ENCODE measurements at places on chromosomes 16 and 17. TPM values are rescaled to one million over a fixed set of nuclear protein-coding genes. Genes with fewer than 3 reads are reported as not detected.
A peak's percentile ranks its signal among the peaks of the same experiment; 100 is the strongest.

Gene RCVRN
- total RNA-seq: not detected

Gene CLEC3A
- total RNA-seq: not detected

Gene PRRT2
- 8.8 TPM for total RNA-seq

- peak; percentile 83 for DNase-seq
- H3K4me3 ChIP-seq: peak overlapping the region; percentile 55
- H3K27ac ChIP-seq: no peak overlapping the region
- peaks cover 39% of the 10 kb centered on the region for H3K4me1 ChIP-seq
- no peaks in the 10 kb centered on the region for H3K36me3 ChIP-seq
Observed at GRCh38 chr17:21463779-21464407, 87.7 kb downstream of the KCNJ12 start.

GRCh38 chr17:77810536-77810935 is 148.0 kb upstream of the TNRC6C start:
- H3K27ac ChIP-seq: no peak overlapping the region
- H3K36me3 ChIP-seq: no peaks in the 10 kb centered on the region
- no peak for DNase-seq

GRCh38 chr16:23072084-23072599 is 77.1 kb downstream of the USP31 start:
- H3K4me3 ChIP-seq: no peak overlapping the region
- H3K27ac ChIP-seq: no peak overlapping the region
- H3K27me3 ChIP-seq: no peaks in the 10 kb centered on the region
- DNase-seq: no peak
- H3K4me1 ChIP-seq: peaks cover 9% of the 10 kb centered on the region

Gene PRR15L
- total RNA-seq: not detected

GRCh38 chr16:68131813-68132706 is 46.9 kb downstream of the NFATC3 start:
- no peak for DNase-seq
- H3K27ac ChIP-seq: no peak overlapping the region
- H3K4me1 ChIP-seq: peaks cover 31% of the 10 kb centered on the region
- H3K4me3 ChIP-seq: no peak overlapping the region
- H3K27me3 ChIP-seq: no peaks in the 10 kb centered on the region
- peaks cover 24% of the 10 kb centered on the region for H3K36me3 ChIP-seq

DNA sequence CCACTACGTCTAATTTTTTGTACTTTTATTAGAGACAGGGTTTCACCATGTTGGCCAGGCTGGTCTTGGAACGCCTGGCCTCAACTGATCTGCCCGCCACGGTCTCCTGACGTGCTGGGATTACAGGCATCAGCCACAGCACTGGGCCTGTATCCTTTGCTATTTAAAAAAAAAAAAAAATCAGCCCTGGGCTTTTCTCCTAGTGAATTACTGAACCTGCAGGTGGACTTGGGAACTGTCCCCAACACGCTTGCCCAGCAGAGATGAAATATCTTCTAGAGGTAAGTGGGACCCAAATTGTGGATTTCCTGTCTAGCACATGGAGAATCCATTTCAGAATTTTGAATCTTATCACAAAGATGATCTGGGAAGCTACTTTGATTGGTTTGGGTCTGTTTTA is 14.8 kb downstream of the CNOT1 start:
- H3K27ac ChIP-seq: peak overlapping the region; percentile 47
- H3K36me3 ChIP-seq: peaks cover 10% of the 10 kb centered on the region
- peaks cover 12% of the 10 kb centered on the region for H3K4me1 ChIP-seq
- H3K27me3 ChIP-seq: no peaks in the 10 kb centered on the region
- no peak for DNase-seq

- peaks cover 56% of the 10 kb centered on the region for H3K4me1 ChIP-seq
- no peak for DNase-seq
- H3K36me3 ChIP-seq: peaks cover 11% of the 10 kb centered on the region
- no peaks in the 10 kb centered on the region for H3K27me3 ChIP-seq
Observed at GRCh38 chr17:37605813-37606505, 3.3 kb downstream of the SYNRG start.

DNA sequence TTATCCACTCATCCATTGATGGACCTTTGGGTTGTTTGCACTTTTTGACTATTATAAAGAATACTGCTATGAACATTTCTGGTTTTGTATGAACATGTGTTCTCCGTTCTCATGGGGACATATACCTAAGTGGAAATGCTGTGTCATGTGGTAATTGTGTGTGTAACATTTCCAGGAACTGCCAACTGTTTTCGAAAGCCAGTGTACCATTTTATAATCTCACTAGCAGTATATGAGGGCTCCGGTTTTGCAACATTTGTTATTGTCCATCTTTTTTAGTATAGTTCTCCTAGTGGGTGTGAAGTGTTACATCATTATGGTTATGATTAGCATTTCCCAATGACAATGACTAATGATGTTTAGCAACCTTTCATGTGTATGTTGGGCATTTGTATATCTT is 5.1 kb upstream of the TRIM25 start:
- H3K36me3 ChIP-seq: no peaks in the 10 kb centered on the region
- H3K27ac ChIP-seq: no peak overlapping the region
- no peaks in the 10 kb centered on the region for H3K27me3 ChIP-seq
- DNase-seq: no peak

Gene CCL4
- total RNA-seq: not detected

- no peaks in the 10 kb centered on the region for H3K36me3 ChIP-seq
- H3K27me3 ChIP-seq: peaks cover 19% of the 10 kb centered on the region
- no peak overlapping the region for H3K4me3 ChIP-seq
- no peak overlapping the region for H3K27ac ChIP-seq
- no peaks in the 10 kb centered on the region for H3K4me1 ChIP-seq
Observed at GRCh38 chr16:82358606-82359221, 188.7 kb upstream of the MPHOSPH6 start.

DNA sequence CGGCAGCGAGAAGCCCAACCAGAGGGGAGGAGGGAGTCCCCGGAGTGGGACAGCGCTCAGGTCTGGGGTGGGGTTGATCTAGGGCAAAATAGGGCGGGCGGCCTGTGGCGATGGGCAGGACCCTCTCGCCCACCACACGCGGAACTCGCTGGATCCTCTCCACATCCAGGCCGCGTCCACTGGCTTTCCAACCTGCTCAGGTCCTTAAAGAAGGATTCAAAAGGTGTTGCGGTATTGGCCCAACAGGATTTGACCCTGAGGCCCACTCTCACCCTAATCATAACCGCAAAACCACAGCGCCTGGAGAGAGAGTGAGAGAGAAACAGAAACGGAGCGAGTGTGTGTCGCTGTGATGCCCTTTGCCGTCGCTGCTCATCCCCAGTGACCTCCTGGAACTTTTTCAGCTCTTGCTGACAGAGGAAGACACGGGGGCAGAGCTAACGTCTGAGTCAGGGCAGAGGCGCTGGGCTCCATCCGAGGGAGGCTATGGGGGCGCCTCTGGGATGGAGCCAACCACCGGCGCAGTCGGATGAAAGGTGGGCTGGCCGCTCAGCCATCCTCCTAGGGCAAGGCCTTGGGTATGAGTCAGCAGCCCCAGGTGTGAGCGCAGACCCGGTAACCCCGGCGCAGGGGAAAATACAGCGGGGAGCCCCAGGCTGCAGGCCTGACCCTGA is 16.7 kb upstream of the OR1F1 start:
- no peak overlapping the region for H3K27ac ChIP-seq
- H3K36me3 ChIP-seq: no peaks in the 10 kb centered on the region
- DNase-seq: no peak
- peaks cover 31% of the 10 kb centered on the region for H3K27me3 ChIP-seq
- no peak overlapping the region for H3K4me3 ChIP-seq

Gene TMEM92
- total RNA-seq: 6.6 TPM

DNA sequence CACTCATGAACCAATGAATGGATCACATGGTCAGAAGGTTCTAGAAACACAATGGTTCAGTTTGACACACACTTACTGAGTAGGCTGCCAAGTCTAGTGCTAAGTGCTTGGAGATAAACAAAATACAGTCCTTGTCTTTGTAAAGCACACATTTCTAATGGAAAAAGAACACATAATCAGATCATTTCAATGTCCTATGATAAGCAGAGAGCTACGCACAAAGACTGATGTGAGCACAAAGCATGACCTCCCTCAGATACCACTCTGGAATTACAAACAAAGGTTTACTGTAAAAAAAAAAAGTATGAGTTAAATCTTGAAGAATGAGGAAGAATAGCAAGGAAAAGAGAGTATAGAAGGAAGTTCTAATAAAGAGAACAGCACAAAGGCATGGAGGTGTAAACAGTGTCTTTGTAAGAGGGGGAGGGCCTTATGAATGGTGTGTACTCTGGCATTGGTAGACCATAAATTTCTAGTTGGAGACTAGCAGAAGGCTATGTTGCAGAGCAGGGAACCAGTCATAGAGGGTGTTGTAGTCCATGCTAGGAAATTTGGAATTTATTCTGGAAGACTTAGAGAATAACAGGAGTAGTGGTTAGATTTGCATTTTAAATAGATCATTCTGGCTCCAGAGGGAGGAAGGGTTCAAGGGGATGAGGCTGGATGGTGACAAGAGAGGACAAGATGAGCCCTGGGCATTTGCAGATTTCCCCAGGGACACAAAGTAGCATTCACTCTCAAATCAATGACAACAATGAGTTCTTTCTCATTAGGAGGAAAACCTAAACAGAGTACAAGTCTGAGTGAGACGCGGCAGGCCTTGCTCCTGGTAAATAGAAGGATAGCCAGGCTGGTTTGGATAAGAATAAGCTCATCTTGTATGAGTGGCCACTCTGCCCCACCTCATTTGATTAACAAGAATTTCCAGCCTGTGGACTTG is 468.0 kb downstream of the TOX3 start:
- H3K27me3 ChIP-seq: no peaks in the 10 kb centered on the region
- no peak overlapping the region for H3K4me3 ChIP-seq
- DNase-seq: no peak
